ENCODE measurements at places on chromosomes 4 and X.
A peak's percentile ranks its signal among the peaks of the same experiment; 100 is the strongest.

GRCh38 chr4:79022529-79022928 is 83.3 kb upstream of the PAQR3 start:
- no peak for DNase-seq

- no peak for DNase-seq
These were observed 15.6 kb upstream of the RASL11B start for GRCh38 chr4:52846502-52846901.

DNA sequence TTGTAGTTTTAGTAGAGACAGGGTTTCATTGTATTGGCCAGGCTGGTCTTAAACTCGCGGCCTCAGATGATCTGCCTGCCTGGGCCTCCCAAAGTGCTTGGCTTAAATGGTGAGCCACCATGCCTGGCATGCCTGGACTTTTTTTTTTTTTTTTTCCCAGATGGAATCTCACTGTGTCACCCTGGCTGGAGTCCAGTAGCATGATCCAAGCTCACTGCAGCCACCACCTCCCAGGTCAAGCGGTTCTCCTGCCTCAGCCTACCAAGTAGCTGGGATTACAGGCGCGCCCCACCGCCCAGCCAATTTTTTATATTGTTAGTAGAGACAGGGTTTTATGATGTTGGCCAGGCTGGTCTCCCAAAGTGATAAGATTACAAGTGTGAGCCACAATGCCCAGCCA is 8.4 kb downstream of the UBE2K start:
- no peak for DNase-seq

DNA sequence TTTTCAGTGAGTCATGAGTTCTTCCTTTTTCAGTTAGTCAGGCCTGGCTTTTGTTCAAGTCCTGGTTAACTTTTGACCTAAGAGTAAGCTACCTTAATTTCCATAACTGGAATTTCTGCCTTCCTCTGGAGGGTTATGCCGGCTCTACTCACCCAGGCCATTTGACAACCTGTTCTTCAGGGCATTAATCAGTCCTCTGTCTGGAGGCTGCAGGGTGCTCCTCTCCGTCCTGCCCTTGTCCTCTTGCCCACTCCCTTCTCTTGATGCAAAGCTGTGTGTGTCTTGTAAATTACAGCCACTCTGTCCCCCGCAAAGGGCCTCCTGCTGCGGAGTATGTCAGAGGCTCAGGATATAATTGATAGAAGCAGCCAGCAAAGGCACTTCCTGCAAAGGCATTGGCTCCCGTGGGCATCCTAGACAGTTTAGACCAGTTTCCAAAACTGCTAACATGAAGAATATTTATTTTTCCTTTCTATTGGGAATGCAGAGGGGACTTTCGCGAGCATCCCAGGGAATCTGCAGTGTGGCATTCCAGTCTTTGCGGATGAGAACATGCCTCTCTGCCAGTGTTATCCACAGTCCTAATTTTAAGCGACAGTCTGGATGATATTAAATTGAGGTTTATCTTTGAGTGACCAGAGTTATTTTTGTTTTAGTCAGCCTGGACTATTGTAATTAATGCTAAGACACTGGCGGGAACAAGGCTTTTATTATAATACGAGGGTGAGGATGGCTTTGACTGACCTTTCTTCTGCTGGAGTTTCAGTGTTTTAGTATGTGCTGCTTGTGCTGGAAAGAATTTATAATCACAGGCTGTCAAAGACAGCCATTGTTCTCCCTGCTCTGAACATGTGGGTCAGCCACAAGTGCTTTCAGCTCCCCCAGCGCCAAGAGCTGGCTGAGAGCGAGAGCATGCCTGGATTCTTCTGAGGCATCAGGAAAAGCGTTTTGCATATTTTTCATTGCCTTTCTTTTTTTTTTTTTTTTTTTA is 74.2 kb downstream of the LIMCH1 start:
- DNase-seq: peak; percentile 98

DNA sequence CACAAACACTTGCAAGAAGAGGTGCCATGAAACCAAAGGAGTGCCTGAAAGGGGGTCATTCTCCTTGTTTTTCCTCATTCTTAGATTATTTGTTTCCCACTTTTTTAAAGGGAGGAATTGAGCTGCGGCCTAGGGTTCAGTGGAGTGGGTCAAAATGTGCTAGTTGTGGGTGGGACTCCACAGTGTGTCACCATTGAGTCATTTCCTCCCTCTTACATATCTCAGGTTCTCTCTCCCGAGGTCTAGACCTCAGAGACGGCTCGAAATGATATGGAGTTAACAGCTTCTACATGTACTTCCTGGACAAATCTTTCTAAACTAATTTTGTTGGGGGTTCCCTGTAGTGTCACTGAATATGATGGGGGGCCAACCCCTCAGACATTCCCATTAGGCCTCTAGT is 328.4 kb upstream of the SPANXN1 start:
- DNase-seq: no peak

DNA sequence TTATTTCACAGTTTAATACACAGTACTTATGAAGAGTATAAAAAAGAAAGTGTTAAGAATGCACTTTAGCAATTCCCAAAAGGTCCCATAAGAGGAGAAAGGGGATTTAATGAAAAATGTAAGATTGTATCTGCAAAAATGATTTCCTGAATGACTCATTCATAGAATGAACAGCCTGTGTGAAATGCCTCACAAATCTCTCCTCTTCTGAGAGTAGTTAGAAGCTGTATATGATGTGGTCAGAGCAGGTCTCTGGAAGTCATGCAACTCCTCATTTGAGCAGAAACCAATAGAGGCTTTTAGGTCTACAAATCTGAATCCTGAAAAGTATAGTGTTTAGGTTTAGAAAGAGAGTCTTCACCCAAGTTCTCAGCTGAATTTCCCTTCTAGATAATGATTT is 381.3 kb upstream of the INTU start:
- no peak for DNase-seq

- DNase-seq: no peak
These were observed 27.1 kb downstream of the RAI2 start for GRCh38 chrX:17833954-17834353.

- peak; percentile 33 for DNase-seq
These were observed 475.4 kb upstream of the HS3ST1 start for GRCh38 chr4:11904117-11904535.

DNA sequence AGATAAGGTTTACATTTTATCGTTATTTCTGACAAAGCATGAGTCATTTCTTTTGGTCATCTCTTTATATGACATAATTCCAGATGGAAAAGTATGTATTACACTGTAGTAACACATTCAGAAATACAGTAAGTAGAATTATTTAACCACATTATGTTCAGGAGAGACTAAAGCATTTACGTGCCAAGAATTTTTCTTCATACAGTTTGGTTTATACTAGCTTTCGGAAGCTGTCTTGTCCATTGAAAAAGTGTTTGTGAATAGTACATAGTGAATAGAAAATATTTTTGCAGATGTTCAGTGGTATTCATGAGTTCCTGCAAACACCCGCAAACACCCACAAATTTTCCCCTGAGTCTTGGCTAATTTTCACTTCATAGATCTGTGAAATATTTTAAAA is 1033.0 kb upstream of the INTU start:
- DNase-seq: no peak

- no peak for DNase-seq
These were observed 172.7 kb upstream of the USP9X start for GRCh38 chrX:40912576-40912975.
